Aorta (tissue), 5 donors: ENCODE measurements at places on chromosomes 3 and 15. TPM values are rescaled to one million over a fixed set of nuclear protein-coding genes. Genes with fewer than 3 reads are reported as not detected.
A peak's percentile ranks its signal among the peaks of the same experiment; 100 is the strongest.

The COL6A5 gene
- total RNA-seq: not detected

- no peak for DNase-seq
- no peak overlapping the region for H3K4me3 ChIP-seq
- no peaks in the 10 kb centered on the region for H3K4me1 ChIP-seq
- no peak overlapping the region for H3K27ac ChIP-seq
Measured at GRCh38 chr3:180804916-180805315, 107.6 kb upstream of the FXR1 start.

GRCh38 chr3:85004147-85004546, 45.4 kb downstream of the CADM2 start:
- H3K4me3 ChIP-seq: no peak overlapping the region
- no peak for DNase-seq
- no peaks in the 10 kb centered on the region for H3K4me1 ChIP-seq
- no peaks in the 10 kb centered on the region for H3K36me3 ChIP-seq

GRCh38 chr15:71627604-71628003, 182.8 kb upstream of the NR2E3 start:
- H3K4me3 ChIP-seq: no peak overlapping the region
- H3K4me1 ChIP-seq: no peaks in the 10 kb centered on the region
- no peaks in the 10 kb centered on the region for H3K27me3 ChIP-seq
- no peaks in the 10 kb centered on the region for H3K36me3 ChIP-seq
- DNase-seq: no peak

DNA sequence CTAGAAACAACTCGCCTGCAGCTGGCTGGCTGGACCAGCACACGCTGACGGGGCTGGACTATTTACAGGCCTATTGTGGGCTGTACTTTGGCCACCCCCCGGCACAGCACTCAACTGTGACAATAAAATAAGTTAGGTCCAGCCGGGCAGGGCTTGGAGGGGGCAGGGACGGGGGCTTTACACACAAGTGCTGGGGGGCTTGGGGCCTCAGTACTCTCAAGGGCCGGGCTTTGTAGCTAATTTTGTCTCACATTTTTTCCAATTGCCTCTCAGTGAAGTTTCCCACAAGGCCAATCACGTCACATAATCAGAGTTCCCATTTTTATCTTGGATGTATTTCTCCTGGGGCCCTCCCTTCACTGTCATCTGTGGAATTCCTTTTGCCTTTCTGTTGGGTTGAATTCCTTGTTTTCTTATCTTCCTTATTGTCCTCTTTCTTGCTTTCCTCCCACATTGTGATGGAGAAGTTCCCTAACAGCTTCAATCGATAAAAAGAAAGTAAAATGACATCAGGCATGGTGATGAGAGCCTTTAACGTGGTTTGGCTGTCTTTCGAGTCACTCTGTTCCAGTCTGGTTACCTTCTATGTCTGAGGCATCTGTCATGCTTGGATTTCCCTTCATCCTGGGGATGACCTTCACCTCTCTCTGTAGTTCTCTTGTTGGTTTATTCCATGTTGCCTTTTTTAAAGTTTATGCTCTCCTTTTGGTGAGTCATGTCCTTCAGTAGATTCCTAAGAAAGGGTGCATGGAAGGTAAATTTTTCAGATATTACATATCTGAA, 44.1 kb upstream of the CMTM7 start:
- H3K4me1 ChIP-seq: no peaks in the 10 kb centered on the region
- H3K27me3 ChIP-seq: no peaks in the 10 kb centered on the region
- DNase-seq: no peak
- H3K27ac ChIP-seq: no peak overlapping the region
- no peak overlapping the region for H3K4me3 ChIP-seq
- H3K36me3 ChIP-seq: no peaks in the 10 kb centered on the region

DNA sequence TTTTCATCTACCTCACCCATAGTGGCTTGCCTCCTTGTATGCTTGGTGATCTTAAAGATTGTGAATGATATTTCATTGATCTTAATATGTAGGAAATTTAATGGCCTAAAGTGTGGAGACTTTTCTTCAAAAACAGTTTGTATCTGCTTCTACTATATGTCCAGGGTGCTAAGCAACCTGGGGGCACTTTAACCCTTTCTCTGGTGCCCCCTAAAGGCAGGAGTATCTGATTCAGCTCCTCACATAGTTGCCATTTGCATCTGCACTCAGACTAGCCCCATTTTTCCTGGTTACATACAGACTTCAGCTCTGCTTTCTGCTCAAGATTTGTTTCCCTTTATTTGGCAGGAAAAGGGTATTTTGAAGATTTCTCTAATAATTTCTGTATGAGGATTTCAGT, 5.2 kb upstream of the PFN2 start:
- no peak overlapping the region for H3K27ac ChIP-seq
- no peaks in the 10 kb centered on the region for H3K27me3 ChIP-seq
- no peak for DNase-seq
- no peak overlapping the region for H3K4me3 ChIP-seq
- peaks cover 3% of the 10 kb centered on the region for H3K4me1 ChIP-seq

The SELENOS gene
- total RNA-seq: 74.3 TPM

DNA sequence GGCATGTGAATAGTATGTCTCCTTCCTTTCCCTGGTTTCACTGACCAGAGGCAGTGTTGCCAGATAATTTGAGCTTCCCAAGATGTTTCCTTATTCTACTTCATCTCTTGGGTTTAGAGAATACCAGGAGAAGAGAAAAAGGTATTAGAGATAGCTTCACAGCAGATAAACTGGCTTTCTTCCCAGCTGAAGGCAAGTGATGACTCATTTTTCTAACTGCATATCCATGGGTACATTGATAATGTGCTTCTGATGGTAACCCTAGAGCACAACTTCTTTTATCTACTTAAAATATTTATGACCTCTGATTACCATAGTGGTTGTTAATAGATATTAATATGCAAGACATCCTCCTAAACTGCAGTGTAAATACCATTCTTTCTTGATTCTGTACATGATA, 34.6 kb upstream of the CMTM8 start:
- no peaks in the 10 kb centered on the region for H3K4me1 ChIP-seq
- no peak overlapping the region for H3K4me3 ChIP-seq
- H3K27me3 ChIP-seq: no peaks in the 10 kb centered on the region

DNA sequence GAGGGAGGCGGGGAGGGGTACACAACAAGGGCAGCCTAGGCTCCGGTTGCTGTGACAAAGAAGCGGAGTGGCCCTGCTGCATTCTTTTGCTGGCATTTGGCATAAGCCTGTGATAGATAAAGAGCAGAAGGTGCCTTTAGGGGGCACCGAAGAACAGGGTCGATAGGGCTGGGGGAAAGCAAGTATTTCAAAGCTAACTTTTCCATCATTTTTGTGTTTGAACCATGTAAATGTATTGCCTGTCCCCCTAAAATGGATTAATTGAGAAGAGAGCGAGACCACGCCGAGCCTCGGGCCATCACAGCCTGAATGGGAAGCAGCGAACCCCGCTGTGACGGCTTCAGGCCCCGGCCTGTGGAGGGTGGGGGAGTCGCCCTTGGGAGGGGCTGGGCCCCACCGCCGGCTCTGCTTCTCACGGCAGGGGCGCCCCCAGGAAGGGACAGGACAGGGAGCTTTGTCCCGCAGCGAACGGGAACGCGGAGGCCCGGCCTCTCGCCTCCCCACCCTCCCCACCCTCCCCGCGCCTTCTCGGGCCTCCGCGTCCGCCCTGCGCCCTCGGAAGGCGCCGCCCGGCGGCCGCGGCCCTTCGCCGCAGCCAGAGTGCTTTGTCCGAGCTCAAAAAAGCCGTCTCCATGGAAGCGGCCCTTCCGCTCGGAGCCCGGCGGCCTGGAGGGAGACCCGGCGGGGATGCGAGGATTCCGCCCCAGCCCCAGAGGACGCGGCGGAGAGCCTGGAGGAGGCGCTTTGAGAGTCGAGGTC, 32.4 kb upstream of the ALDH1L1 start:
- H3K27ac ChIP-seq: peak overlapping the region; percentile 53
- H3K27me3 ChIP-seq: no peaks in the 10 kb centered on the region
- DNase-seq: peak; percentile 63
- H3K4me1 ChIP-seq: no peaks in the 10 kb centered on the region
- peak overlapping the region; percentile 8 for H3K4me3 ChIP-seq

DNA sequence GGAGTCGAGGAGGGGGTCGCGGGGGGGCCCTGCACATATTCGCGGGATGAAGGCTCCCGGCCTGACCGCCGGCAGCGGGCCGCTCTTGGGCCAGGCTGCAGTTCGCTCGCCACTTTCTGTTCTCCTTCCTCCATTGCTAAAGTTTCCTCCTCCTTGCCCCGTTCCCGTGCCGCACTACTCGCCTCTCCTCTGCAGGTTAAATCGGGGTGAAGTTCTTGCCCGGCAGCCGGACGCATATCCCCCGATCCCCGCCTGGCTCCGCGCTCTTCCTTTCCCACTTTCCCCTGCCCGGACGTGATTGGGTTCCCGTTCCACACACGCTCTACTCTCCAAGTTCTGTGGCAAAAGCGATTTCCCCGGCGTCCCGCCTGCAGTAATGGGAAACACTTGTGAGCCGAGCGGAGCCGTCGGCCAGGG, 556 bp downstream of the CRYBG3 start:
- no peaks in the 10 kb centered on the region for H3K36me3 ChIP-seq
- peak overlapping the region; percentile 49 for H3K4me3 ChIP-seq
- no peaks in the 10 kb centered on the region for H3K4me1 ChIP-seq
- peak; percentile 74 for DNase-seq

The XRN1 gene
- total RNA-seq: 50.9 TPM

DNA sequence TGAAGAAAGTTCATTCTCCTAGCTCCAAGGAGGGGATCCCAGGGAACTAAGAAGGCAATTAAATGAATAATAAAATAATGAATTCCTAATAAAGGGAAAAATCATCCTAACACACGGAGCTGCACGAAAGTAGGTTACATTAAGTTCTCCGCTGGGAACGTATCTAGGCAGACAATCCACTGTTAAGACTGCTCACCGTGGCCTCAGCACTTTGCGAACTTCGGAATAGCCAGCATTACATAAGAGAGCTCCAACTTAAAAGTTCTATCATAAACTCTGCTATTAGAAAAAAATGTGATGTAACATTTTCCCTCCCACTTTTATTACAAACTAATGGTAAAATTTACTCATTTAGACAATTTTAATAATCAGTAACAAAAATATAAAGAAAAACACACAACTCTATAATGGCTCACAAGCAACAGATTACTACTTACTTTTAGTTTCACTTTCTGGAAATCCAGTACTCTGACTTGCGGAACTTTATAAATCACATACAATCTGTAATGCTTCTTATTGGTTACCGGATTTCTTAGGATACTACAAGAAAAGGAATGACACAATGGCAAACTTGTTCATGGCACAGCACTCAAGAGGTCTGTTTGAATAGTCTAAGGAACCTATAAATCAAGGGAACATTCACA, 8.5 kb downstream of the SNRPA1 start:
- no peak for DNase-seq
- H3K4me1 ChIP-seq: no peaks in the 10 kb centered on the region
- peaks cover 2% of the 10 kb centered on the region for H3K36me3 ChIP-seq
- H3K27me3 ChIP-seq: no peaks in the 10 kb centered on the region
- no peak overlapping the region for H3K4me3 ChIP-seq

The GCSAM gene
- total RNA-seq: not detected

DNA sequence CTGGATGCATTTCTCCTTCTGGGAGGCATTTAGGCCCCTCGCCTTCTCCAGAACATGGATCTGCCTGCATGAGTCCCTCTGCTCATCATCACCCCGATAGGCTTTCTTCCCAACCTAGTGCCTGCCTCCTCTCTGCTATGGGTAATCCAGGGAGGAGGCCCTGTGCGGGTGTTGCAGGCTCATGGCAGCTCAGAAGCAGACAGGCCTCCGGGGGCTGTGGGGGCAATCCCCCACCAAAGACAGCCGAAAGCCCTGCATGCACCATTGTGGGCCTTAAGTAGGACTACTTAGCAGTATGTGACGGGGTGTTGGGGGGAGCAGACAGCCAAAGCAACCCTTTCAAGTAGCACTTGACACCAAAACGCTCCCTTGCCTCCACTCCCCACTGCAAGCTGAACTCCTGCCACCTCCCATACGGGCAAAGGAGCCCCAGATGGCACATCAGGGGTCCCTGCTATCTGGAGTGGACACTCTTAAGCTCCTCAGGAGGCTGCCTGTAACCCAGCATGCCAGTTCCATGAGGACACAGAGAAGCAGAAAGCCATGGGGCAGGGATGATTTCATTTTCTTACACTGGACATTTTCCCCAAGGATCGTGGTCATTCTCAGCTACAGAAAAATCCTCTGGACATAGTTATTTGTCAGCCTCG, 98.8 kb upstream of the HACD2 start:
- H3K4me3 ChIP-seq: no peak overlapping the region
- H3K4me1 ChIP-seq: no peaks in the 10 kb centered on the region
- no peaks in the 10 kb centered on the region for H3K36me3 ChIP-seq
- no peaks in the 10 kb centered on the region for H3K27me3 ChIP-seq

- peak within 1 kb of the TSS; percentile 19 for H3K4me3 ChIP-seq
- H3K27me3 ChIP-seq: no peaks in the 10 kb centered on the region
- no peaks in the 10 kb centered on the region for H3K4me1 ChIP-seq
Measured at GRCh38 chr3:96813820-96814650, at the start of gene EPHA6. TSS of gene EPHA6 (plus strand) at chr3:96814594.

DNA sequence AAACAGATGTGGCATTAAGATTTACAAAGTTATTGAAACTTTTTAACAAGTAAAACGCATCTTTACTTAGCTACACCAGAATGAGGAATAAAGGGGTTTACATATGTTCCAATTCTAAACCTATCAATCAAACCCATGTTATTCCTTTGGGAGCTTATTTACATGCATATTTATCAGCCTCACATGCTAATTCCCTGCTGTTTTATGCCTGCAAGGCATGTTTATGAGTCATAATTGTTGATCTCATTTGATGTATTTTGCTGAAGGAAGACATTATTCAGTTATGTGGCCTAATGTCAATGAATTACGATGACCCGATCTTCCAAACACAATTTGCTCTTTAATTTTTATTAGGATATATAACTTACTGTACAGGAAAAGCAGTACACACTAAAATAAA, 272.9 kb downstream of the TBC1D5 start:
- no peak overlapping the region for H3K27ac ChIP-seq
- no peaks in the 10 kb centered on the region for H3K4me1 ChIP-seq
- H3K36me3 ChIP-seq: no peaks in the 10 kb centered on the region
- DNase-seq: no peak
- no peaks in the 10 kb centered on the region for H3K27me3 ChIP-seq

DNA sequence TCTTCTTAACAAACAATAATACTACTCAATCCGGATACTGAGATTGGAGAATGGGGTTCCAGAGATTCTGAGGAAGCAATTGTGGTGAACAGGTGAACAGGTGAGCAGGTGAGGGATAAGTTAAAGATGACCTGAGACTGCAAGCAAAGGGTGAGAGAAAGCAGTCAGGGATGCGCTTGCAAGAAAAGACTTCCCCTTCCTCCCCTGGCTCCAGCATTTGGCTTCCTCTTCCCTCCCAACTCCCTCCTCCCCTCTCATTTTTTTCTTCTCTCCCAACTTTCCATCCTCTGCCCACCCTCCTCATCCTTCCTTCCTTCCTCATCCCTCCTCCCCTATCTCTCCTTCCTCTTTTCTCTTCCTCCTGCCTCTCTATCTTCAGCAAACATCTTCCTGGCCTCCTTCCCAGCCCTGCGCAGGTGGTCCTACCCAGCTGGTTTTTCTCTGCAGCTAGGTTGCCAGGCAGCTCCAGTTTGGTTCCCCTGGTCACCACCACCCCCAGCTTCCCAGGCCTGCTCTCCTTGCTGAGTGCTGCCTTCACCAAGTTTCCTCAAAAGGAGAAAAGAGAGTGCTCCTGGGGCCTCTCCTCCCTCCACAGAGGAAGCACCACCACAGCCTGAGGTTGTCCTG, 10.4 kb upstream of the VIPR1 start:
- H3K4me1 ChIP-seq: peaks cover 3% of the 10 kb centered on the region
- DNase-seq: no peak
- no peak overlapping the region for H3K4me3 ChIP-seq

- peaks cover 13% of the 10 kb centered on the region for H3K4me1 ChIP-seq
- DNase-seq: no peak
- no peak overlapping the region for H3K4me3 ChIP-seq
- H3K36me3 ChIP-seq: no peaks in the 10 kb centered on the region
- H3K27ac ChIP-seq: peak overlapping the region; percentile 19
Measured at GRCh38 chr3:169546368-169546767, 117.1 kb downstream of the MECOM start.
